Right ventricle myocardium inferior (tissue), 1 donor: ENCODE measurements at places on chromosomes 6 and 20. TPM values are rescaled to one million over a fixed set of nuclear protein-coding genes. Genes with fewer than 3 reads are reported as not detected.

Gene HTR1E
- not detected for total RNA-seq

Gene PI3
- not detected for total RNA-seq

Gene HS3ST5
- total RNA-seq, result not detected

Gene RBM24
- 181 TPM for total RNA-seq

Gene PTGIS
- total RNA-seq, result 24.2 TPM

Gene PROKR2
- not detected for total RNA-seq

Gene ZSWIM3
- 2.1 TPM for total RNA-seq

Gene HLA-DOB
- not detected for total RNA-seq

Gene PNPLA1
- total RNA-seq, result not detected

Gene OVOL2
- not detected for total RNA-seq

Gene TP53TG5
- 0.73 TPM for total RNA-seq

Gene WDR46
- 15.9 TPM for total RNA-seq

Gene CTAGE9
- total RNA-seq, result not detected

Gene KIF25
- total RNA-seq, result not detected

Gene PRDM13
- total RNA-seq, result not detected

Gene DBNDD2
- total RNA-seq, result 364 TPM

Gene IRF4
- 0.68 TPM for total RNA-seq

Gene HLA-DMA
- total RNA-seq, result 19.7 TPM

Gene SSTR4
- not detected for total RNA-seq

Gene SLC22A2
- total RNA-seq, result not detected

Gene F13A1
- total RNA-seq, result 188 TPM

Gene PTCHD4
- total RNA-seq, result 0.92 TPM

Gene HLA-DRB5
- total RNA-seq, result 21.2 TPM

Gene SALL4
- total RNA-seq, result 0.19 TPM

Gene SMPD2
- total RNA-seq, result 4.4 TPM

Gene GPR63
- 0.65 TPM for total RNA-seq

Gene DPPA5
- total RNA-seq, result not detected

Gene ZHX3
- total RNA-seq, result 34.5 TPM

Gene ZNF334
- total RNA-seq, result 0.57 TPM

Gene ADGRB3
- 1.7 TPM for total RNA-seq

Gene BPIFA2
- not detected for total RNA-seq

Gene PANK2
- total RNA-seq, result 16.6 TPM

Gene MYLK4
- total RNA-seq, result 2.0 TPM
